Stimulated activated CD4-positive, alpha-beta T cell treated with anti-CD3 and anti-CD28 coated beads, Interleukin-15, amount 100 ng/mL, for 48 hours (primary cell): ENCODE measurements at places on chromosomes 4 and X.

GRCh38 chr4:126215759-126216158 lies 901.0 kb downstream of the FAT4 start:
- no peak for DNase-seq

GRCh38 chr4:147971116-147971515 lies 239.2 kb downstream of the ARHGAP10 start:
- no peak for DNase-seq

- DNase-seq = no peak
Observed at GRCh38 chr4:125368671-125369081, 53.9 kb downstream of the FAT4 start.

GRCh38 chr4:186027405-186027804 lies 41.6 kb upstream of the TLR3 start:
- no peak for DNase-seq

DNA sequence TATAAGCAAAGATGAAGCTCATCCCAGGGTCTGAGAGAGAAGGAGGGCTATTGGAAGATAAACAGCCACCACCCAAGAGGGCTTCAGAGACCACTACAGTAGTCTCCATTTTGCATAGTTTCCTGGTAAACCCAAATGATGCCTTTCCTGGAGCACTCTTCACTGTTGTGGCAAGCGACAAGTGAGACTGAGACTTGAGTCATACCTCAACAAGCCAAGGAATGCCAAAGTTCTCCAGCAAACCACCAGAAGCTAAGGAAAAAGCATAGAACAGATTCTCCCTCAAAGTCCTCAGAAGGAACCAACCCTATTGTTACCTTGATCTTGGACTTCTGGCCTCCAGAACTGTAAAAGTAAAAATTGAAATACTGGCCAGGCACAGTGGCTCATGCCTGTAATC lies 65.9 kb downstream of the LARP7 start:
- DNase-seq = no peak

GRCh38 chr4:139761461-139761860 lies 95.8 kb downstream of the MGST2 start:
- DNase-seq = no peak

DNA sequence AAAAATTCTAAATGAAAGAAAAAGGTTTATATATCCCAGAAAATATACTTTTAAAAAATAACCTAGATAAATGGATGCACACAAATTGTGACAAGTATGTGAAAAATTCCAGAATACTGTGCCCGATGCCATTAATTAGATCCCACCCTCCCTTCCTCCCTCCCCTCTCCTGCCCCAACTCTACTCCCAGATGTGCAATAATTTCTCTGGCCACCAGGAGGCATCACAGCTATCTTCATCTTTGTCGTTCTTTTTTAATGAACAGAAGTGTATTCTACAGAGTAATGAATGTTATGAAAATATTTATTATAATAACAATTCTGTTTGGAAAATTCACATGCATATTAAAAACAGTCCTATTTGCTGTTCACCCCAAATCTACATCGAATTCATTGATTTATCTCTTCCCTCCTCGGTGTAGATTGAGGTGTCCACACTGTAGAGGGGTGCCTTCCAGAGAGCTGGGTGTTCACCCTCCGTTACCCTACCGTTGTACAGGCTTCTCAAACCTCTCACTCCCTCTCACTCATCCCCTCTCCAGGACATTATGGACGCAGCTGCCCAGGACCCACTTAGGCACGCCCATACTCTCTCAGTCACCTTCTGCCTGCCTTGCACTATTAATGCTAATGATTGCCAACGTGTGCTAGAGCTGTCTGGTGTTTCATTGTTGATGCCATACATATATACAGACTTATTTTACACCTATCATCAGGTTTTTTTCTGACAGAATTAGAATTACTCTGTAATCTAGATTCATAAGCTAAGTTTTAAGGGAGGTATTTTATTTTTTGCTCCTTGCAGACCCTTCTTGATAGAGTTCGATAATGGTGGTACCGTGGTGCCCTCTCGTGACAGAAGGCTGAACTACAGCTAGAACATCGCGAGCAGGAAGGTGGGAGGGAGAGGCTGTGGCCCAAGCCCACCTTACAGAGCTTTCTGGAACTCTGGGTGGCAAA lies 14.1 kb downstream of the RAB40AL start:
- peak; percentile 47 for DNase-seq
